Activated CD4-positive, alpha-beta T cell treated with anti-CD3 and anti-CD28 coated beads for 24 hours (primary cell): ENCODE measurements at places on chromosomes 3 and 15.

GRCh38 chr3:123385981-123386380 lies 62.9 kb downstream of the ADCY5 start:
- no peak for DNase-seq

DNA sequence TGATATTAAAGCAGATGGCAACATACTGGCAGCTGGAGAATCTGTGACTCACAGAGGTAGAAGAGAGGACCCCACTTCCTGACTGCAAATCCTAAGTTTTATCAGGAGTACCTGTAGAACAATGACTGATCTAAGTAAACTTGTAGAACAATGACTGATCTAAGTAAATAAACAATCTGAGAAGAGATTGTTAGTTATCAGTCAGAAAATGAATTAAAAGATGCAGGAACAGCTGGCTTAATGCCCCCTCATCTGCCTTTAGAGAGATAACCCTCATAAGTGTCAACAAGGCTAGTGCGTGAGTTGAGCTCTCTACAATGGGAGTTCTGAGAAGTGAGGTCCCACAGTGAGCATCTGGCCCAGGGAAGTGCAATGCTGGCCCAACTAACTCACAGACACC lies 14.6 kb downstream of the ACAD11 start:
- DNase-seq = no peak

GRCh38 chr15:79644091-79644490 lies 212.0 kb downstream of the MINAR1 start:
- no peak for DNase-seq

- no peak for DNase-seq
Measured at GRCh38 chr3:172090035-172090434, 50.7 kb downstream of the FNDC3B start.

DNA sequence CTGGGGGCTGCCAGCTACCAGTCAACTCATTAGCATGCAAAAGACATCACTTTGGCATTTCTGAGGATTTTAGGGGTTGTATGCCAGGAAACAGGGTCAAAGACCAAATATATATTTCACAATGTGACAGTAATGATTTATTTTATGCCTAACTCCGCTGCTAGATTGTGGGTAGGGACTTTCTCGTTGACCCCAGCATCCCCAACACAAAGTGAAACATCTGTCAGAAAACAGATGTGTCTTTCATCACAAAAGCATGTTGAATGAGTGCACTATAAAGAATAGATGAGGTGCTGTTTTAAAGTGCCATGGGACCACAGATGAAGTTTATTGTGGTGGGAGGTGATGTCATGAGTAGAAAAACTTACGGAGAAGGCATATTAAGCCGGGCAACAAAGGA lies 59.7 kb downstream of the ITPR1 start:
- DNase-seq = no peak

- no peak for DNase-seq
Measured at GRCh38 chr15:31228980-31229826, 97.4 kb upstream of the KLF13 start.

GRCh38 chr15:41597787-41598186 lies 38.8 kb downstream of the TYRO3 start:
- no peak for DNase-seq

DNA sequence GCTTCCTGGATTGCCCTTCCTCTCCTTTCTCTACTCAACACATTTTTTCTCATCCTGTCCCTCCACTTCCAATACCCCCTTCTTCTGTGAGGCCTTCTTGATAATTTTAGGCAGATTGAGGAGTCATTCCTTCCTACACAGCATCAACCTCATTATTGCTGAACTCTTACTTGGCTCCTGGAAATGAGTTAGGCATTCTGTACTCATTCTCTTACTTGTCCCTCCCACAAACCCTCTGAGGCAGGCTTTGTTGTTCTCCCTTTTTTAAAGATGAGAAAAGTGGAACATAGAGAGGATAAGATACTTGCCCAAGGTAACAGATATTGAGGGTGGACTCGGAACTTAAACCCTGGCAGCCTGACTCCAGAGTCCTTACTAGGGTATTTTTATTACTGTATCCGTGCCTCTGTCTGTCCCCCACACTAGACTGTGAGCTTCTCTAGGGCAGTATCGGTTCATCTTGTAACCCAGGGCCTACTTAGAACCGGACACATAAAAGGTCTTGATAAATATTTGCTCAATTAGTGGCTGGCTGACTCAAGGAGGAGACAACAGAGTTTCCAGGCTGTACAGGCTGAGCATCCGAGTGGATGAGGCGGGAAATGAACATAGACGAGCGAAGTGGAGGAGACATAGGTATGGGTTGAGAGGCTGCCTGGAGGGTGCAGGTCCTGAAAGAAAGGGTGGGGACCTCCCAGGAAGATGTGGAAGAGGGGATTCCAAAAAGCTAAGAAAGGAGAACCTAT lies 148.7 kb upstream of the ATP2B2 start:
- no peak for DNase-seq

DNA sequence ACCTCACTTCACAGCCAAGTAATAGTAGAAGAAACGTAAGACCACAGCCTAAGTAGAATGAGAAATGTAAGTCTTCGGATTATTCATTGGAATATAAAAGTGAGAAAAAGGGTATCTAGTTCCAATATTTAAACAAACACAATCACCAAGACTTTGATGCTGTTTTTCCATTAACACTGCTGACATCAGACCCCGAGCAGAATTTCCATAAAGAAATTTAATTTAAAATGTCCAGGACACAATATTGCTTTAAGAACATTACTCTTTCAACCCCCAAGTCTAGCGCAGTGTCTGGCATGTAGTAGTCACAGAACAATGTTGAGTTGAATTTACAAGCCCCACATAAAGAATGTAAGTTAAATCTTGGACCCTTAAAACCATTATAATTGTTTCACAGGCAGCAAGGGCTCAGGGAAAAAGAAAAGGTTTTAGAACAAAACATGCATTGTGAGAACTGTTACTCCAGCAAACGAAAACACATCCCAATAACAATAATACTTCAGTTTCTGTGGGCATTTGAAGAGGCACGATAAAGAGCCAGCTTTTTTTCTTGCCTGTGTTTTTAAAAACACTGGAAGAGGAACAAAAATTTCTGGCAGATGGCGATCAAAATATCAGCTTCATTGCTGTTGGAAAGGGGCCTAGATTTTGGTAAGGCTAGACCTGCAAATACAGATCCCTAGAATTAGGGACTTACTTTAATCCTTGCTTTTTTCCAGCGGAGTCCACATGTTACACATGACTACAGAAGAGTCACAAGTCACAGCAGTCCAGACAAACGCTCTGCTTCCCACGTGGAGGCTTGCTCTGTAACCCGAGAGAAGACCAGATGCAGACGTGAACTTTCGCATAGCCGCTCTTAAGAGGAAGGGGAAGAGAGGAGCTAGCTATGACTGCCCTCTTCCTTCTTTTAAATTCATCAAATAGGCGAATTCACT lies 77.9 kb upstream of the IGSF10 start:
- DNase-seq = no peak

GRCh38 chr15:57220205-57220604 lies 156.1 kb upstream of the CGNL1 start:
- no peak for DNase-seq

- no peak for DNase-seq
Measured at GRCh38 chr3:188979669-188980310, 192.0 kb upstream of the TPRG1 start.

- DNase-seq = no peak
Measured at GRCh38 chr15:86247249-86247955, 167.7 kb downstream of the AGBL1 start.

- no peak for DNase-seq
Measured at GRCh38 chr3:171718493-171719185, 91.6 kb downstream of the PLD1 start.

- no peak for DNase-seq
Measured at GRCh38 chr3:83769791-83770663, 1188.8 kb upstream of the CADM2 start.

- no peak for DNase-seq
Measured at GRCh38 chr3:11379238-11379823, 107.1 kb downstream of the ATG7 start.

DNA sequence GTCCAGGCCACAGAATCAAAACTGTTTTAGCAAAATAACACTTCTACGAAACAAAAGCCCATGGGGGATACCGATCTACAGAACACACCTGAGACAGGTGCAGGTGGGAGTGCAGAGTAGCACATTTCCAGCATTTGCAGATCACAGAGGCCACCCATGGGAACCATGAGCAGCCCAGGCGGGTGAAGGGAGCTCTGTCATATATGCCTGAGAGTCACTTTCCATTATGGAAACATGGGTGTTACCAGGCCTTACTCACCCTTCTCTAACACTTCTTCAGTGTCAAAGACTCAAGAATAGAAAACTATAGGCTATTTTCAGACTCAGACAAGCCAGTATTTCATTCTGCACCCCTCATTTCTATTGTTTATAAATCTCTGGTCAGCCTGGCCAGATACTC lies 3.5 kb downstream of the PLA1A start:
- no peak for DNase-seq

GRCh38 chr15:28456476-28457395 lies 76.0 kb downstream of the GOLGA8G start:
- no peak for DNase-seq

DNA sequence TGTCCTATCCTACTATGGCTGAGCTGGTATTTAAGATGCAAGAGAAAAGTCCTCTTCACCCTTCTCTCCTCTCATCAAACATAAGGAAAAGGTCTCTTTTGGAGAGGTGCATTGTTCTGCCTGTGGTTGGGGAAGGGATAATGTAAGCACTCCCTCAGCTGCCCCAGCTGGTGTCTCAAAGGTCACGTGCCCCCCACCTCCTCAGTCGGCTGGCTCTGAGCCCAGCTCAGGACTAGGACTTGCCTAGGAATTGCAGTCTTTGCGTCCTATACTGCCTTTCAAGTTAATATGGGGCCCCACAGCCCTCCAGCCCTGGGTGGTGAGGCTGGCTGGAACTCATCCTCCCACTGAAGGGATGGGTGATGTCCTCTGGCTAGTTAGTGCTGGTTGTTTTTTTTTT lies 29.7 kb downstream of the OR4F15 start:
- no peak for DNase-seq

DNA sequence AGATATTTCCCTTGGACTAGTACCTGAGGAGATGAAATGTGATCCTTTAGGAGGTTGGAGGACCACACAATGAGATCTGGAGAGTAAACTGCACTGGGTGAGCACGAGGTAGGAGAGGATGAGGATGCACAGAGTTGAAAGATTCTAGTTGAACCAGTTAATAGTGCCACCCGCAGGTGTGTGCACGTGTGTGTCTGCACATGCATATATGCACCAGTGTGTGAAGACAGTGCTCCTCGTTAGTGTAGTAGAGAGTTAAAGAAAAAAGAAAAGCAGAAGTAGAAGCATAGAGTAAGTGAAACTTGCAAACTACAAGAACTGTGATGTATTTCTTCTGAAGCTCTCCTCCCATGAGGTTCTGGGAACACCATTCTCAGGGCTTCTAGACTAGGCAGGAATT lies 8.4 kb downstream of the MED12L start:
- no peak for DNase-seq

DNA sequence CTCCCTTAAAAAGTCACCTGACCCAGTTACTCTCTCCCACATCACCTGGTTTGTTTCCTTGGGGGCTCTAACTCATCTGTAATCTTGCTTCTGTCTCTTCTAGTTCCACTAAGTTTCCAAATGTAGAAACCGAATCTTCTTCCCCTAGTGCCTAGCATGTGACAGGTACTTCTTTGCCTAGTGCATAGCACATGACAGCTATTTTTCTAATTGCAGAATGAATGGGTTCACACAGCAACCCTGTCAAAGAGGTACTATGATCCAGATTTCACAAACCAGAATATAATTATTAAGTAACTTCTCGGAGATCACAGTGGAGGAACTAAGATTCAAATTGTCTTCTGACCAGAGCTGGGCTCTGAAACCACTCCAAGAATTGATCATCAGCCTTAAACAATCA lies 7.4 kb downstream of the DPH3 start:
- DNase-seq = no peak

- DNase-seq = no peak
Measured at GRCh38 chr15:47720555-47720954, 3.2 kb downstream of the SEMA6D start.

- DNase-seq = no peak
Measured at GRCh38 chr3:115766587-115767482, 143.5 kb downstream of the GAP43 start.

- no peak for DNase-seq
Measured at GRCh38 chr15:75620058-75620820, 5.3 kb downstream of the SNUPN start.

DNA sequence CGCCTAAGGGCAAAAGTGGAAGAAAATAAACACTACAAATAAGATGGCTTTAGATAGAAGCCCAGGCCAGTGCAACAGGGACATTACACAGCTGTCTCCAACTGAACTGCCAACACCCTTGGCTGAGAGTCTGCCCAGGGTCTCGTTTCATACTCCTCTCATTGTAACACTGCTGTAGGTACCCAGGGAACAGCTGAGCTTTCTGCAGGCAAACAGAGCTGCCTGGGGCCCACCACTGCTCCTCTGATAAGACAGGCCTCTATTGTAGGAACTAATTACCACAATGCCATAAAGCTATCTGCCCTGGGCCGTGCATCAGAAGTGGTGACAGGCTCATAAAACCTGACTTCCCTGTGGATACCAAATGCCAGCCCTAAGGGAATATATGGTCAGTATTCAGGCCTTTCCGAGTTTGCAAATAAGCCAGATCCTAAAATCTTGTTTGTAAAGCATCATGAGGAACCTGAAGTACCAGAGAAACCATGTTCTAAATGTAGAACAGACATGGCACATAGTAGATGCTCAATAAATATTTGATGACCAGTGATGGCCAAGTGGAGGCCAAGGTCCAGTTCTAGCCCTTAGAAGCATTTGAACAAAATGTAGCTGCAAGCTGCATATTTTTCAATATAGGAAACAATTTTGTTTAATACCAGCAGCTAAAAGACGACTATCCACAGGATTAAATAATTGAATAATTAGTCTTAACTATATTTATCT lies 84.3 kb upstream of the NEO1 start:
- DNase-seq = no peak

DNA sequence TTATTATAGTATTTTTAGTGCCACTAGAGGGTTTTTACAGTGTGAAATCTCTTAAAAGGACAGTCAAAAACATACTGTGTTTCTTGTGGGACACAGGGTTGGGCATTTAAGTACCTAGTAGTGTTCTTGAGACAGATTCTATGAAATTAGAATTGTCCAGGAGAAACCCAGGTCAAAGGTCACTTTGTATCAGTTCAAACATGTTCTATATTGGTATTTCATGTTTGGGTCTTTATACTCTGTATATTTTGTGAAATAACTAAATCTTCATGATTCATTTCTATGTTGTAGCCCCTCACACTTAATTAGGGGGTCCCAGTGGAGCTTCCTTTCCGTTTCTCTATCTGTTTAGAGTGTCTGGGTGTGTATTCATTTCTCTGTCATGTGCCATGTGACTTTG lies 171.6 kb downstream of the PTPRG start:
- no peak for DNase-seq
